ENCODE measurements at places on chromosomes 2 and 18.

- no peak for DNase-seq
These were observed 25.2 kb downstream of the TOGARAM2 start for GRCh38 chr2:29006092-29006979.

DNA sequence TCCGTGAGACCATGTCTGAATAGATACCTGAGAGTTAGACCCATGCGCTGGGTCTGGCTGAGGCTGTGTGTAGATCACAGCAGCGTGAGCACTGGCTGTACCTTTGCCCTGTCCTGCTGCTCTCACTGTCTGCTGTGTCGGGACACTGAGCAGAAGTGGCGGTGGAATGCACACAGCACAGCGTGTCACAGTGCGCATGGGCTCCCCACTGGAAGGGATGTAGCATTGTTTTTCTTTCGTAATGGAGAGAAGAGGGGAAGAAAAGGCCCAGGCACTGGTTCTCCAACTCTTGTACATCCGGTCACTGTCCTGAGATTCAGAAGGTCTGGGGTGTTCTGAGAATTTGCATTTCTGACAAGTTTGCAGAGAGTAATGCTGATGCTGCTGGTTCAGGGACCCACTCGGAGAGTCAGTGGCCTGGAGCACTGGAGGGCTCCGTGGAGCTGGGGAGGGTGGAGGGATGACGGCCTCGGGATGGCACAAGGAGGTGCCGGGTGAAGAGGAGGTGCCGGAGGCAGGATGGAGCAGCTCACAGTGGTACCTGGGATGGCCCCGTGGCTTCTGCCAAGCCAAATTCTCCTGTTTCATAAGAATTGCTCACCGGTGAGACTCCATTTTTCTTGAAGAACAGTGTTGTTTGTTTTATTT, 252.8 kb downstream of the LDLRAD4 start:
- peak; percentile 59 for DNase-seq

DNA sequence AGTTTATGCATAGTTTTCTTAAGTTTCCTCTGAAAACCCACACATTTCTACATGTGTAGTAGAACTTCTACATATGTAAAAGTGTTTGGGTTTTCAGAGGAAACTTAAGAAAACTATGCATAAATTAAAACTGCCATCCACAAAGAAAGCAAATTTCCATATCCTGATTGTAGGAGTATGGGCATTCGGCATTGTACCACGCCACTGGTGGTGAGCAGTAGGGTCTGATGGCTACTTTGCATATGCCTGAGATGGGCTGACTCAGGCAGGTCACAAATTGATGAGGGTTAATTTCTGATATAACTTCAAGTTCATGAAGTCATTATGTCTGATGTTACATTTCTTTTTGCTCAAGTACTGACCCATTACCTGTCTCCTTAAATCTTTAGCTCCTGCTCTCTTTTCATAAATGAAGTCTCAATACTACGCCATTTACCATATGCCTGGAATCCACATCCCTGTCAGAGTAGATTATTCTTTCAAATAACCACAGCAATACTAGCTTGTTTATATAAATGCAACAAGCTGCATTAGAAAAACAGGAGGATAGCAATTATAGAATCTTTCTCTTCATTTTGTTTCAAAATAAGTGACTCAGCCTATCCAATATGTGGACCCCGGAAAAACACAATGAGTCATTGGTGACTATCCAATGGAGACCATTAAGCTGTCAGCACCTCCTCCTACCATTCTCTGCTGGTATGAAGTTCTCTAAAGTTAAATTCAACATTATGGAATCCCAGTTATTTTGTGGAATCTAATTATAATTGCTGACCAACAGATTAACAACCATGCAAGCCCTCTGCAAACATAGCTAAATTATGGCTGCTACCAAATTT, 355.2 kb upstream of the UBE2E3 start:
- no peak for DNase-seq

- no peak for DNase-seq
These were observed 27.5 kb upstream of the PGAP1 start for GRCh38 chr2:196954001-196954400.

- DNase-seq: no peak
These were observed 43.6 kb downstream of the GRHL1 start for GRCh38 chr2:9995059-9995458.

DNA sequence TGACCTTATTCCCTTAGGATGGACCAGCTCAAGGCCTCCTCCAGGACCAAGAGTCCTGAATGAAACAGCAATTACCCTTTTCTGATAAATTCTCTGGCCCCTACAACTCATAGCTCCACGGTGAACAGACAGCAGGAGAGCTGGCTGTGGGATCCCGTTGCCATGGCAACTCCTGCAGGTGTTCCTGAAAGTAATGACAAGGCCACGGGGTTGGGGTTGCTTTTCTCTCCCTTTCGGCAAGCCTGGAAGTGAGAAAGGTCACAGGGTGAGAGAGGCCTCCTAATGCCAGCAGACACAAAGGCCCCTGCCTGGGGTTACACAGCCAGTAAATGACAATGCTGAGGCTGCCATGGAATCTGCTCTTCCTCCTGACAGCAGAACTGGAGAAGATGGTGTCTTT, 403.0 kb downstream of the NBAS start:
- peak; percentile 25 for DNase-seq

GRCh38 chr18:79466591-79466990, 70.9 kb downstream of the NFATC1 start:
- DNase-seq: no peak

DNA sequence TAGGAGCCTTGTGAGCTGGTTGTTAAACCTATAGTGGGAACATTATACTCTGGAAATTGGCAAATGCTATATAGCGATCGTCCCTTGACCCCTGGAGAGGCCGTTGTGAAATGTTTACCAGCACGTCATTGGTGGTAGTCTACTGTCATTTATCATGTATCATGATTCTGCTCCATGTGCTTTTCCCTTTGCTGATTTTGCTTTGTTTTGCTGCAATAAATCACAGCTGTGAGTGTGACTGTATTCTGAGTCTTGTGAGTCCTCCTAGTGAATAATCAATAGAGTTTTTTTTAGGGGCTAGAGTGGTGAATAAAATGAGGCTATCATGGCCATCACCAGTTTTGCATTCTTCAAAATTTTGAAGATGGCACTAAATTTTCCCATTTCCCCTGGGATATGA, 189.1 kb downstream of the HRH4 start:
- no peak for DNase-seq

GRCh38 chr2:22375096-22375495, 1009.9 kb upstream of the KLHL29 start:
- no peak for DNase-seq

GRCh38 chr2:157441072-157441454, 2.8 kb downstream of the CYTIP start:
- DNase-seq: no peak

Data from retina (tissue), 1 donor.